ENCODE measurements at places on chromosomes 5 and 9.

- DNase-seq, result no peak
These were observed 3.9 kb upstream of the ADCY2 start for GRCh38 chr5:7391814-7392692.

- no peak for DNase-seq
These were observed 513.5 kb downstream of the AGTPBP1 start for GRCh38 chr9:85228111-85228855.

DNA sequence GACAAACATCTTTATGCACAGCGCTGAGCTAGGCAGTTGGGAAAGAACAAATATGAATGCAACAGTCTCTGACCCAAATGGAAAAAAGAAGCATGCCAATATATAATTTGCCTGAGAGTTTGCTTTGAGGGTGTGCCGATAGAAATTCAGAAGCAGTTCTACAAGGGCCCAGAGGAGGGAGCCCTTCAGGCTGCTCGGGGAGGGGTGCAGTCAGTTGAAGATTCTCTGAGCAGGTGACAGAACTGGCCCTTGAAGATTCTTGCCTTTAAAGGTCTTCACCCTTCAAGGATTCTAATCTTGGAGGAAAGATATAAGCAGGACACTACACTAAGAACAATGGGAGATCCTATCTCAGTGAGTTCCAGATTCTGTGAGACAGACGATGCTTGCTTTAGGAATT is 3.7 kb upstream of the PAPPA start:
- DNase-seq, result no peak

DNA sequence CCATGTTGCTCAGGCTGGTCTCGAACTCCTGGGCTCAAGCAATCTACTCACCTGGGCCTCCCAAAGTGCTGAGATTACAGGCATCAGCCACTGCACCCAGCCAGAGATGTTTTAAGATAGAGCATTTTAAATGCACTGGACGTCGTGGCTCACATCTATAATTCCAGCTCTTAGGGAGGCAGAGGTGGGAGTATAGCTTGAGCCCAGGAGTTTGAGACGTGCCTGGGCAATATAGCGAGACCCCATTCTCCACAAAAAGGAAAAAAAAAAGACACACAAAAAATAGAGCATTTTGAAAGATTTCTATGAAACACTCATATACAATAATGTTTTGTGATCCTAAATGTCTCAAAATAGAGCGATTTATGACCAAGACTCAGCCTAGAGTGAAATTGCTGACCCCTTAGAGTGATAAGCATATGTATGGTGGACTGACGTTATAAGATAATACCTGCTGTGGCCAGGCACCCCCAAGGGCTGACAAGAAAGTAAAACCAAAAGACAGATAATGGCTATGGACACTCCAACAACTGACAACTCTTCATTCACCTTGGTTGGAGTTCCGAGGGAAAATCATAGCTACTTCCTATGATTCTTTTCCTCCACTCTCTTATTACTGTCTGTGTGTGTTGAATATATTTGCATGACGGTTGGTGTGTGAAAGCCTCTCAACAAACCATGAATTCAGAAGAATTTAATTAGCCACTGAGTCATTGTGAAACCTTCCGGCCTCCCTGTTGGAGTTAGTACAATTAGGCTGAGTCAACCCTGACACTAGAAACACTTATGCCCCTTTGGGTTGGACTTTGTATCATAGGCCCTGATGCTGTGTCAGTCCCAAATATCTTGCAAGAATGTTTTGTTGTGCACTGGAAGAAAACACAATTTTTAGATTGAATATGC is 526.5 kb upstream of the NUDT12 start:
- DNase-seq, result no peak

DNA sequence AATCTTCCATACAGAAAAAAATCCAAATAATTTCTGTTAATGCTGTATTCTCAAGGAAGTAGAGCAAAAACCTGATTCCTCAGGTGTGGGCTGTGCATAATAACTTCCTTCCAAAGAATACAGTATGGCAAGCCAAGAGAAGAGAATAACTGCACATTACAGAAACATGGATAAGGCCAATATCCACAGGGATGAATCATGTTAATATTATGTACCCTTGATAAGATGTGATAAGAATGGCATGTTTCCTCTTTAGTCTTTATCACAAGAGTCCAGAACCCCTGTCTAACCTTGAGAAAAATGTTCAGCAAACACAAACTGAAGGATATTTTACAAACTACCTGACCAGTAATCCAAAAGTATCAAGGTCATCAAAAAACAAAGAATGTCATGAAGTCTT is 795.8 kb downstream of the SEMA5A start:
- DNase-seq, result no peak

DNA sequence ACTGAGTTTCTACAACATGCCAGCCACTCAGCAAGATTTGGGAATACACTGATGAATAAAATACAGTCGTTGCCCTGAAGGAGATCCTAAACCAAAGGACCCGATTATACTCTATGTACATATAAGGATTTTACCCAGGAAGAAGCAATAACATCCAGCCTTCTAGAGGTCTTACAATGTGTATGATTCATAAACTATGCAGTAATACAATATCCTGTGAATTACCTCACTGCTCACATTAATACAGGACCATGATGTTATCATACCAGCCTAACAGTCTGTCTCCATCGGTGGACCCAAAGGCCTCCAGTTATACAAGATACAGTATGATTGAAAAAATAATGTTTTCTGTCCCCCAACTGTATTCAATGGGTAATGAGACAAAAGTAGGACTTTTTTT is 310.5 kb upstream of the TRPM3 start:
- no peak for DNase-seq

GRCh38 chr9:19231126-19231903 is 822 bp downstream of the DENND4C start:
- DNase-seq, result no peak

GRCh38 chr9:125432715-125433385 is 171.2 kb downstream of the GAPVD1 start:
- DNase-seq, result no peak

- no peak for DNase-seq
These were observed 7.1 kb downstream of the ACTL7A start for GRCh38 chr9:108869092-108869725.

- DNase-seq, result no peak
These were observed 59.4 kb upstream of the PTPN3 start for GRCh38 chr9:109557481-109557880.

DNA sequence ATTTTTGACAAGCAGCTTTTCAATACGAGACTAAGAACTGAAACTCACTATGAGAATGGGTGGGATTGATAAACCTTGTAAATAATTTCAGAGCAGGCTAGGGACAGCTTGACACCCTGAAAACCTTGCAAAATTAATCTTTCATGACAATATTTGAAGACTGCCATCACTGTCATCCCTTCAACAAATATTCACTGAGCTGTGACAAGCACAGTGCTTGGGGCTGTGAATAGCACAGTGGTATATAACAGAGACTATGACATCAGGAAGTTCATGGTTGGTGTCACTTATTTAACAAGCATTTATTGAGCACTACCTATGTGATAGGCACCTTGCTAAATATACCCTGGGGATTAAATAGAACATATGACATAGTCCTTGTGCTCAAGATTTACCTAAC is 741.0 kb upstream of the RIOK2 start:
- DNase-seq, result no peak
